Calu3 (cell line): ENCODE measurements at places on chromosomes 7 and 10. TPM values are rescaled to one million over a fixed set of nuclear protein-coding genes. Genes with fewer than 3 reads are reported as not detected.

GRCh38 chr10:24240041-24240751, 31.3 kb downstream of the KIAA1217 start:
- H3K36me3 ChIP-seq: peaks cover 21% of the 10 kb centered on the region
- DNase-seq: no peak
- H3K4me3 ChIP-seq: peak overlapping the region; percentile 74
- peaks cover 24% of the 10 kb centered on the region for H3K4me1 ChIP-seq
- no peaks in the 10 kb centered on the region for H3K27me3 ChIP-seq
- H3K27ac ChIP-seq: peak overlapping the region; percentile 92

- H3K4me3 ChIP-seq: peak overlapping the region; percentile 4
- peak overlapping the region; percentile 84 for H3K27ac ChIP-seq
- H3K4me1 ChIP-seq: peaks cover 34% of the 10 kb centered on the region
- H3K27me3 ChIP-seq: no peaks in the 10 kb centered on the region
Measured at GRCh38 chr10:58023341-58024073, 244.2 kb downstream of the IPMK start.

The SUN3 gene
- 1.1 and 1.8 TPM in 2 replicates for total RNA-seq

The CXCL12 gene
- total RNA-seq: not detected in 2 replicates

The ZNF518A gene
- total RNA-seq: 16.0 and 18.5 TPM in 2 replicates

The CNOT4 gene
- total RNA-seq: 21.9 and 26.0 TPM in 2 replicates

DNA sequence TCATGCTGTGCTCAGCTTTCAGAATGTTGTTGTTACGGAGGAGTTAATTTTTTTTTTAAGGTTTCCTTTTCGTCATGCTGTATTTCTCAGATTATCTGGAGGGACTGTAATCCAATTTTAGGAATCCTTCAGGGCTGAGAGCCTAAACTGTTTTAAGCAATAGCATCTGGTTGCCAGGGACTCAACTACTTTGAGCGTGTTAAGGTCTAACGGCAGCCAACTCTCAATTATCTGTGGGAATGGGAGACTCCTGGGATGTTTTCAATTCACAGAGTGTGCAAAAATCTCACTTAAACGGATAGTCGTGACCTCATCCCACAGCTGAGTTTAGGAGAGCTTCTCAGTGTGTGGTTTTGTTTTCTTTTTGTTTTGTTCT, 291.7 kb downstream of the AUTS2 start:
- H3K4me1 ChIP-seq: no peaks in the 10 kb centered on the region
- no peaks in the 10 kb centered on the region for H3K36me3 ChIP-seq
- H3K27ac ChIP-seq: no peak overlapping the region
- DNase-seq: no peak
- no peak overlapping the region for H3K4me3 ChIP-seq
- H3K27me3 ChIP-seq: no peaks in the 10 kb centered on the region

- no peaks in the 10 kb centered on the region for H3K27me3 ChIP-seq
- H3K4me3 ChIP-seq: no peak overlapping the region
- no peaks in the 10 kb centered on the region for H3K36me3 ChIP-seq
- DNase-seq: no peak
Measured at GRCh38 chr10:95121904-95122303, 52.6 kb upstream of the CYP2C8 start.

DNA sequence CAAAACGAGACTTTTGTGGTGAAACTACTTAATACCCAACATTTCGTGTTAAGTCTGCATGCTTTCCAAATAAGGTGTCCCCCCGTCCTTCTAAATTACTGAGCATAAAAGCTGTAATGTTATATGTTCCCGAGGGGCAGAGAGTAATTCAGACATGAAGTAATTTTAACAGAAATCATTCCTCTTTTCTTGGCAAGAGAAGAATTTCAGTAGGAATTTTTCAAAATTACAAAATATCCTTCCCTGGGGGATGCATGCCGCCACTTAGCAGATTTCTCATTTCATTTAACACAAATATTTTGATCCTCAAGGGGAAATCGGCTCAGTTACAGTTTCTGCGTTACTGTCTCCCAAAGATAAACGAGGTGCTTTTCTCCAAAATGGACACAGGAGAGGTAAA, 213.2 kb upstream of the RHOBTB1 start:
- no peak overlapping the region for H3K27ac ChIP-seq
- H3K4me3 ChIP-seq: no peak overlapping the region
- no peaks in the 10 kb centered on the region for H3K4me1 ChIP-seq
- no peaks in the 10 kb centered on the region for H3K36me3 ChIP-seq
- no peaks in the 10 kb centered on the region for H3K27me3 ChIP-seq

DNA sequence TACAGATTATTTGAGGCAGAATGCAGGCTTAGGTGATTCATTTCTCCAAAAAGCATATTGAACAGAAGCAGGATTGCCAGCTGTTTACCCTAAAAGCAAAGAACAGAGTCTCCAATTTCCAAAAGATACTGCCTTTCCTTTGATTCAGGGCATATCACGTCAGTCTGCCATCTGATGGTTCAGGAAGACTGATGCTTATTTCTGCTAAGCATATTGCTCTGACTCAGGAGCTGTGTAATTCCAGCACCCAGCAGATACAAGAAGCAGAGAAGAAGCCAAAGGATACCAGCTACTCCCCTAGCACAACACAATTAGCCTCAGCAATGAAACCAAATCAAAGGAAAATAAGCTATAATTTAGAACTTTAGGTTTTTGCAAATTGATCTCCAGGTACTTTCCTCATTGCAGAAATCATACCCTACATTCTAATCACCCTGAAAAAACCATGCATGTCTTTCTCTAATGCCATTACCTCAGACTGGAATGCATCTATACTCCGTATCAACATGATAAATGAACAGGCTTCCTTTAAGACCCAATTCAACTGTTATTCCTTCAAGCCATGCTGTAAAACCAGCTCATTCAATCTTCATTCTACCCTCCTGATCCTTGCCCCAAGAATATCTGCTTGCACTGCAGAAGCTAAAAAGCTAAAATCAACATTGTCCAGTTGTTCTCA, 55.1 kb downstream of the ABI1 start:
- H3K27me3 ChIP-seq: no peaks in the 10 kb centered on the region
- H3K4me3 ChIP-seq: no peak overlapping the region
- no peak for DNase-seq
- H3K27ac ChIP-seq: no peak overlapping the region
- H3K4me1 ChIP-seq: peaks cover 22% of the 10 kb centered on the region
- H3K36me3 ChIP-seq: no peaks in the 10 kb centered on the region

The RADIL gene
- total RNA-seq: 0.83 and 1.8 TPM in 2 replicates

- peaks cover 12% of the 10 kb centered on the region for H3K4me1 ChIP-seq
- no peak overlapping the region for H3K4me3 ChIP-seq
- no peaks in the 10 kb centered on the region for H3K27me3 ChIP-seq
- H3K27ac ChIP-seq: no peak overlapping the region
- no peaks in the 10 kb centered on the region for H3K36me3 ChIP-seq
Measured at GRCh38 chr7:8615019-8615418, 181.6 kb downstream of the NXPH1 start.

GRCh38 chr10:30784897-30785605, 155.5 kb upstream of the LYZL2 start:
- H3K4me1 ChIP-seq: peaks cover 26% of the 10 kb centered on the region
- H3K27me3 ChIP-seq: peaks cover 3% of the 10 kb centered on the region
- H3K4me3 ChIP-seq: peak overlapping the region; percentile 69
- peaks cover 24% of the 10 kb centered on the region for H3K36me3 ChIP-seq
- DNase-seq: peak; percentile 73
- no peak overlapping the region for H3K27ac ChIP-seq

GRCh38 chr10:106830471-106830870, 334.0 kb downstream of the SORCS1 start:
- no peaks in the 10 kb centered on the region for H3K27me3 ChIP-seq
- no peaks in the 10 kb centered on the region for H3K4me1 ChIP-seq
- no peak overlapping the region for H3K27ac ChIP-seq
- no peak for DNase-seq
- H3K4me3 ChIP-seq: no peak overlapping the region
- H3K36me3 ChIP-seq: no peaks in the 10 kb centered on the region

The ARID5B gene
- 9.5 and 10.0 TPM in 2 replicates for total RNA-seq

- no peak for DNase-seq
- H3K4me1 ChIP-seq: no peaks in the 10 kb centered on the region
- no peak overlapping the region for H3K27ac ChIP-seq
- H3K4me3 ChIP-seq: no peak overlapping the region
Measured at GRCh38 chr7:65975814-65976445, 6.1 kb downstream of the GUSB start.

The CRHR2 gene
- total RNA-seq: not detected in 2 replicates

DNA sequence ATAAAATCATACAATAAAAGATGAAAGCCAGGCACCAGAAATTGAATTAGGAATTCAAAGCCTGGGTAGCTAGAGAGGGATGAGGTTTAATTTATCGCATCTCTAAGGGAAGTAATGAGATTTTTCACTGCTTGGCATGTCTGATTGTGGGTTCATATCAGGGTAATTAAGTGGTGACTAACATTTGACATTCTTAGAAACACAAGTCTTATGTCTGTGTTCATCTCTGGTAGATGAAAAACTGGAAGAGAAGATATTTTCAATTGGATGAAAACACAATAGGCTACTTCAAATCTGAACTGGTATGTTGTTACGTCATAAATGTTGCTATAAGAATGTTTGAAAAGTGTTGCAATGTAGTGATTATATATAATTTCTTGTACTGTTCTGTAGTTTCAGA, 36.8 kb upstream of the ARMS2 start:
- H3K4me3 ChIP-seq: no peak overlapping the region
- H3K36me3 ChIP-seq: peaks cover 8% of the 10 kb centered on the region
- no peaks in the 10 kb centered on the region for H3K27me3 ChIP-seq
- no peak overlapping the region for H3K27ac ChIP-seq

- H3K27me3 ChIP-seq: peaks cover 14% of the 10 kb centered on the region
- H3K4me1 ChIP-seq: no peaks in the 10 kb centered on the region
- no peak for DNase-seq
- H3K27ac ChIP-seq: no peak overlapping the region
Measured at GRCh38 chr7:43855176-43855575, 14.1 kb downstream of the MRPS24 start.

The MAP3K8 gene
- total RNA-seq: 13.2 and 20.6 TPM in 2 replicates

GRCh38 chr10:99395750-99396445, 34.5 kb downstream of the GOT1 start:
- peak overlapping the region; percentile 12 for H3K4me3 ChIP-seq
- peaks cover 11% of the 10 kb centered on the region for H3K4me1 ChIP-seq

DNA sequence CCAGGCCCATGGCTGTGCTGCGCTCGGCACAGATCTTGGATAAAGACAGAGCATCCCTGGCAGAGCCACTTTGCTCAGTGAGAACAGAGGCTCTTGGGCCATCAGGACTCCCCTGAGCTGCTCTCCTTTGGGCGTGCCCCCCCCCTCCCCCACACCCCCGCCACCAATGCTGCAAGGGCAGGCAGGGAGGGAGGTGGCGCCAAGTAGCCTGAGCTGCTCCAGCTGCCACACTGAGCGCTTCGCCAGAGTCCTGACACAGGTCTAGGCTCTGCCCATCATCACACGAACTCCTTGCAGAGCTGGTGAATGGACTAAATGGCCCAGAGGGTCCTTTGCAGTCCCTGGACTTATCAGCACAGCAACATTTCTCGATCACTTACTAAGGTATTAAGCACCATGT, 12.5 kb downstream of the AKR1B1 start:
- H3K27ac ChIP-seq: no peak overlapping the region
- H3K4me1 ChIP-seq: peaks cover 21% of the 10 kb centered on the region
- H3K27me3 ChIP-seq: no peaks in the 10 kb centered on the region
- no peak for DNase-seq
- H3K4me3 ChIP-seq: no peak overlapping the region
- peaks cover 23% of the 10 kb centered on the region for H3K36me3 ChIP-seq

The AFAP1L2 gene
- 0.76 and 1.1 TPM in 2 replicates for total RNA-seq

GRCh38 chr7:100893910-100894721, 1.6 kb downstream of the ACHE start:
- H3K36me3 ChIP-seq: peaks cover 30% of the 10 kb centered on the region
- H3K27ac ChIP-seq: peak overlapping the region; percentile 63
- no peak for DNase-seq
- peaks cover 19% of the 10 kb centered on the region for H3K4me1 ChIP-seq

GRCh38 chr10:15395935-15396334, 24.8 kb upstream of the FAM171A1 start:
- peaks cover 46% of the 10 kb centered on the region for H3K27me3 ChIP-seq
- no peak overlapping the region for H3K4me3 ChIP-seq
- no peak overlapping the region for H3K27ac ChIP-seq
- H3K4me1 ChIP-seq: no peaks in the 10 kb centered on the region
- H3K36me3 ChIP-seq: no peaks in the 10 kb centered on the region

The OR13A1 gene
- not detected in 2 replicates for total RNA-seq
